A549 treated with CORT108297 at 1 μM for 4 hours (cell line): ENCODE measurements at places on chromosomes 11 and 22. TPM values are rescaled to one million over a fixed set of nuclear protein-coding genes. Genes with fewer than 3 reads are reported as not detected.

KCNK4 gene
- total RNA-seq, result 0.07 to 0.10 TPM (median 0.09 TPM) in 3 of 5 replicates, not detected in the others

MPZL2 gene
- 0.15 TPM in 1 of 5 replicates, not detected in the others for total RNA-seq

SLC22A9 gene
- total RNA-seq, result not detected in 5 replicates

AIFM3 gene
- total RNA-seq, result 2.1 to 4.6 TPM (median 4.3 TPM) in 5 replicates

DDX25 gene
- total RNA-seq, result 0.09 TPM in 1 of 5 replicates, not detected in the others

OR5M3 gene
- total RNA-seq, result not detected in 5 replicates

FAM83F gene
- under 0.01 TPM in 1 of 5 replicates, not detected in the others for total RNA-seq

GGTLC3 gene
- total RNA-seq, result not detected in 5 replicates

TH gene
- 0.06 to 0.23 TPM in 2 of 5 replicates, not detected in the others for total RNA-seq

CRYBB2 gene
- total RNA-seq, result not detected in 5 replicates

OVOL1 gene
- total RNA-seq, result 0.02 to 0.09 TPM (median 0.07 TPM) in 3 of 5 replicates, not detected in the others
